ENCODE measurements at places on chromosomes 3 and 15.

DNA sequence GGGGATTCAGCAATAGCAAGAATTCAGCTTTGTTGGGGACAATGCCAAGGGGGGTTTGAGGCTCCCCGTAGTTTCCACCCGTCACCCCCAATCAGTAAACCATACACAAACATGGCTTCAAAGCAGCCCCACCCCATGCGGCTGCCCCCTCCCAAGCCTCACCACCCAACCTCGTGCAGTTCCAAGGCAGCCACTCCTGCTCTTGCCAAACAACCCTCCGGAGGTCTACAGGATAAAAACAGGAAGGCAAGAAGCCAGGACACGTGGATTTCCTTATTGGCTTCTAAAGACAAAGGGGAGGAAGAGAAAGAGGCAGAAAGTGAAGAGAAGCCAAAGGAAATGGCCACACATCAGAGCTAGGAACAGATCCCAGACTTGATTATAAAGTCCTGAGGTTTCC, 121.1 kb downstream of the SHQ1 start:
- DNase-seq: no peak

GRCh38 chr15:98401029-98401428, 247.3 kb upstream of the IGF1R start:
- DNase-seq: no peak

DNA sequence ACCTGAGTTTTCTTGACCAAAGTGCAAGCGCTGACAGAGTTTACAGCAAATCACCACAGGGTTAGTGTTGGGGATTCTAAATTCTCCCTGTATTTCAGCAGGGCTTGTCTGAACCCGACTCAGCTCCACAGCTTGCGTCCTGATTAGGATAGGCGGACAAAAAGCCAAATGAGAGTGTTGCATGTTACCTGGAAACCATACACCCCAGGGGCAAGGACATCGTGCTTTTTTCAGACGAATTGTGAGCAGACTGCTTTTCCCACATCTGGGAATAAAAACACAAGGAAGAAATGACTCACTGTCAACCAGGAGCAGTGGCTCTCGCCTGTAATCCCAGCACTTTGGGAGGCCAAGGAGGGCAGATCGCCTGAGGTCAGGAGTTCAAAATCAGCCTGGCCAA, 3.0 kb downstream of the DZIP1L start:
- DNase-seq: no peak

GRCh38 chr15:76034111-76034510, 21.9 kb upstream of the NRG4 start:
- no peak for DNase-seq

- no peak for DNase-seq
These were observed 22.9 kb upstream of the TPM1 start for GRCh38 chr15:63019511-63020109.

DNA sequence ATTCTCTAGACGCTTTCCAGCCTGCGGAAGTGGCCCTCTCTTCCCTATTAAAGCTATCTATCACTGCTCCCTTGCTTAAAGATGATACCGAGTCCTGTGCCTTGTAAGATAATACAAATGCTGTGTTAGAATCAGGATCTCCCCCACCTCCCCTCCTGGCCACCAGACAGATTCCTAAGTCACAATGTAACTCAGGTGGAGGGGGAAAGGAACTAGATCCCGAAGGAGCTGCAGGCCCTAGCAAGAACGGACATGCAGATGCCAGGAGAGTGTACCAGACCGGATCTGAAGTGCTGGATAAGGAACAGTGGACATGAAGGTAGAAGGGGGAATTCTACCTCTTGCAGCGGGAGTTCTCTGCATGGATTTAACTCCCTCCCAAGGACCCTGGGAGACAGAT, 230.7 kb upstream of the LYSMD4 start:
- DNase-seq: no peak

DNA sequence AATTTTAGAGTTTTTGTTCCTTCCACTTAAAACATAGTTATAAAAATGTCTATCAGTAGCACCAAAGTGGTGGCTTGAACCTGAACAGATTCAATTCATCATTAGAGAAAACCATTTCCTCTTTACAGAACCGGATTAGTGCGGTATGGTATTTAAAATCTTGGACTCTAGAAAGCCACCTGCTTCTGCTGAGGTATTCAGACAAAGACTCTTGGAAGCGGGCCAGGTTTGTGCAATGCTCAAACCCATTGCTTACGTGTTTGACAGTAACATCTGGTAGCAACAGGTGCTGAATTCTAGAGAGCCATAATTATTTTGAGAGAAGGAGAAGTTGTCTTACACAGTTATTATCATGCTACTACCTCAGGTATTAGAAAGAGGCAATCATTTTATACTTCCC, 290.5 kb downstream of the NAALADL2 start:
- DNase-seq: no peak

- no peak for DNase-seq
These were observed 16.4 kb upstream of the ALAS1 start for GRCh38 chr3:52181543-52181942.

DNA sequence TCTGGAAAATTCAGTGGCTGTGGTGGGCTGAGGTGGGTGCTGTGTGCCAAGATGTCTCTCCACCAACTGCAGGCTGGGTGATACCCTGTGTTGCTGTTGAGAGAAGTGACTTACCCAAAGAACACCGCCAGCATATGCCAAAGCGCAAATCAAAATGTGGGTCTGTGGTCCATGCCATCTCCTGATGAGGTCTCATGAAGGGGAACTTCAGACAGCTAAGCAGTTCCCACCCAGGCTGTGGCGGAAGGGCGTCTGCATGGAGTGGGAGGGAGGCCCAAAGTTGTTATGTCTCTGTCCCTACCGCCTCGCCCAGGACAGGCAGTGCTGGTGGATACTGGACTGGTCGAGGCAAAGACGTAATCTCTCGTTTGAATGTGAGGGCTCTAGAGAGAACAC, 70.9 kb upstream of the PLXNA1 start:
- DNase-seq: no peak

DNA sequence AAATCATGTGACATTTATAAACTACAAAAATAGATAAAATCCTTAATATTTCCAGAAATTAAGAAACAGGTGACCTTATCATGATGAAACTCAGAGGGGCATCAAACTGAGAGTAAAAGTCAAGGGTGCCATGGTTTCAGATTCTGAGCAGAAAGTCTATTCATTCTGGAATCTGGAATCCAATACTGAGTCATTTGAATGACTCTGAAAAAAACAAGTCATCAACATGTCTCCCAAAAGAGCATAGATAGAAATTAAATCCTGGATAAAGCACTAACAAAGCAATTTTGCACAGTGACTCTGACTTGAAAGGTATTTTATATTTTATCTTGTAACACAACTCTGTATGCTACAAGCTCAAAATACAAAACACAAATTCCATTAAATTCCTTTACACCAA, 23.4 kb downstream of the STAC start:
- no peak for DNase-seq

DNA sequence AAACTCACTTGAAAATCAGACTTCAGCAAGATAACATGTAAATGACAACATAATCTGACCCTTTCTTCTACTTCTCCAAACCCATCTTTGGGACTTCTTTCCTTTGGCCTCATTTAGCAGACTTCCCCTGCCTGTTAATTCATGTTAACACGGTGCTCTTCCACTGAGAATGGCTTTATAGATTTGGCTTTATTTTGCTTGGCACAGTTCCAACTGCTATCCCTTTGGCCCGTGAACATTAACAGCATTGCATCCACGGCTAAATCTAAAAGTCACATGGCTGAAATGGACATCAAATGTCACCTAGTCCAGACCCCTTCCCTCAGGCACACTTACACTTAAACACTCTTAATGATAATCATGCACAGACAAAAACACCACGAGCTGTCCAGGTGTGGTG, 3.8 kb downstream of the ZMAT3 start:
- DNase-seq: no peak

- DNase-seq: no peak
These were observed 106.7 kb downstream of the MYO5A start for GRCh38 chr15:52422001-52422400.

GRCh38 chr3:116067326-116067725, 378.0 kb downstream of the LSAMP start:
- DNase-seq: no peak

DNA sequence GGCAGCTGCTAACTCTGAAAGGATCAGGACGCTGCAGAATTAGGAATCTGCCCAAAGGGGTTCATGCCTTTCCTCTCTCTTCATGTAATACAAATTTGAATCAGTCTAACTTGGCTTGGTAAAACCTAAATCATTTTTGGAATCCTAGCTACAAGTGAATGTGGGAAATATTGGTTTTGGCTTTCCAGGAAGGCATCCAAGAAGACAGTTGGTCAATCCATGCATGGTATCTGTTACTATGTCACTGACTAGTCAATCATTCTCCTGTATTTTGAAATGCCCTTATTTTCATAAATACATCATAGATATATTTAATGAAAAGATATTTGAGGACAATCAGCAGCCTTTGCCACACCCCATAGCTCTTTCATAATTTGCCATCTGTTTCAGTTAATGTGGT, 7.5 kb upstream of the PLS1 start:
- no peak for DNase-seq

DNA sequence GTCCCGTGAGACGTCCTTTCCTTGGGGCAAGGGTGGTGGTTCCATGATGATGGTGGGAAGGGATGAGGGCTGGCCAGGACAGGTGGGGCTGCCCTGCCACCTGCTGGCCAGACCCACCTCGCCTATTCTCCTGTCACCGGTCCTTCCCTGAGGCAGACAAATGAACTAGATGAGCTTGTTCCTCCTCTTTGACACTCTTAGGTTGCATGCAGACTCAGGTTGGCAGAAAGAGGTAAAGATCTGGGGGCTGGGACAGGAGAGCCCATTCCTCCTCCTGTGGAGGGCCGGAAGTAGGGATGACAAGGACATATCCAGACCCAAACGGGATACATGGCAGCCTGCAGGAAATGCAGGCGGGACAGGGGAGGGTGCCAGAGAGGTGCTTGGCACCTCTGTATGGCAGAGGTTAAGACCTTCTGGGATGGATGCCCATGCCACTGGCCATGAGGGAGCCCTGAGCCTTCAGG, 38.6 kb downstream of the ACSBG1 start:
- DNase-seq: peak; percentile 64

DNA sequence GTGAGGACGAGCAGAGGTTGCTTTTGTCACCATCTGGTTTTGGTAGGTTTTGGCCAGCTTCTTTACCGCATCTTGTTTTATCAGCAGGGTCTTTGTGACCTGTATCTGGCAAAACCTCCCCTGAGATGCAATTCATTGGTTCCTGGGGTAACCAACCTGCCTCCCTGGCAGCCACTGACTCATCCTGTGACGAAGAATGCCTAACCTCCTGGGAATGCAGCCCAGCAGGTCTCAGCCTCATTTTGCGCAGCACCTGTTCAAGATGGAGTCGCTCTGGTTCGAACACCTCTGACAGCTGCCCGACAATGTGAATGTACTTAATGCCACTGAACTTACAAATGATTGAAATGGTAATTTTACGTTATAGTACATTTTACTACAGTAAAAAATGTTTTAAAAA, 6.8 kb upstream of the ADAMTS17 start:
- DNase-seq: no peak

- no peak for DNase-seq
These were observed 51.6 kb downstream of the QTRT2 start for GRCh38 chr3:114108137-114108536.

GRCh38 chr15:69031013-69032001, 16.8 kb downstream of the NOX5 start:
- no peak for DNase-seq

Data from DND-41 (cell line).